ENCODE measurements at places on chromosomes 4 and X.
A peak's percentile ranks its signal among the peaks of the same experiment; 100 is the strongest.

- no peak for DNase-seq
These were observed 87.2 kb downstream of the HS3ST1 start for GRCh38 chr4:11341337-11342043.

DNA sequence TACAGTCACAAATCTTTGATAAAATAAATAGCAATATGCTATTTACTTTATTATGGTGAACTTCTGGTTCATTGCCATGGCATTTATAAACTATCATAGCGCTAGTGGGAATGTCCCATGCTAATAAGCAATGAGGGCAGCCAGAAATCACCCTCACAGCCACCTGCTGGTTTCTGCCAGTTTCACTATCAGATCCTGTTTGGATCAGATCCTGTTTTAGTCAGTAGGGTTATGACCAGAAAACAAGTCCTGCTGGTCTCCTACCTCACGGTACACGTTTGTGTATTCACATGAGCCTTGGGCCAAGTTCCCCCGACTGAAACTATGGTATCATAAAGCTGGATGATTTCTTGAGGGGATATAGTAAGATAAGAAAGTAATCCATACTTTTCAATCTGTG lies 17.7 kb downstream of the FOXR2 start:
- no peak for DNase-seq

DNA sequence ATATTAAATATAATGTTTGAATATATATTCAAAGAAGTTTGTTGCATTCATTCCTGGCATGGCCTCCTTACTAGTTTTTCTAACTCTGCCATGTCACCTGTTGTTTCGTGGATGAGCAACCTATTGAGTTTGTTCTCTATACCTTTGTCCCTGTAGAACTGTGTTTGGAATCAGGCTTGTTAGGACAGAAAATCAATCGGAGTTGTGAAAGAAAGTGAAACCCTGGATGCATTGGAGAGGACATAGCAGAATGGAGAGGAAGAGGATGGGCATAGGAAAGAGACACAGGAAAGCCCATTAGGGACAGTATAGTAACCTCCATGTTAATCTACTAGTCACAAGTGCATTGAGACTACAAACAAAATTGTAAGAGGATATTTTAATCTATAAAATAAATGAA lies 31.2 kb downstream of the ANK2 start:
- DNase-seq, result no peak

DNA sequence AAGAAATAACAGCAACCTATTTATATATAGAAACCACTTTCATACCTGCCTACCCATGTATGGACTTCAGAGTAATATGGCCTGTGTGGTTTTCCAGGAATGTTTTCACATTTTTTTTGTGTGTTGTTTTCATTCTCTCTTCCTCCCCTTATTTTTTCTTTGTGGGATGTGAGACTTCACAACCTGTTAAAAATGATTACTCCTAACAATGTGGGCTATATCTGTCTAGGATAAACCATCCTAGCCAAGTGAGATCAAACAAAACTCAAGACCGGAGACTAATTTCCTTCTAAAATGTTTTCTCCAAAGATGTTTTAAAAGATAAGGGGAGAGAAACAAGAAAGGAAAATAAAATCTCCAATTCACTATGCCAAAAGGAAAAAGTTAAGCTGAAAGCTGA lies 106.1 kb upstream of the DIPK2B start:
- no peak for DNase-seq

GRCh38 chrX:141652286-141652685 lies 46.3 kb downstream of the SPANXD start:
- DNase-seq, result no peak

DNA sequence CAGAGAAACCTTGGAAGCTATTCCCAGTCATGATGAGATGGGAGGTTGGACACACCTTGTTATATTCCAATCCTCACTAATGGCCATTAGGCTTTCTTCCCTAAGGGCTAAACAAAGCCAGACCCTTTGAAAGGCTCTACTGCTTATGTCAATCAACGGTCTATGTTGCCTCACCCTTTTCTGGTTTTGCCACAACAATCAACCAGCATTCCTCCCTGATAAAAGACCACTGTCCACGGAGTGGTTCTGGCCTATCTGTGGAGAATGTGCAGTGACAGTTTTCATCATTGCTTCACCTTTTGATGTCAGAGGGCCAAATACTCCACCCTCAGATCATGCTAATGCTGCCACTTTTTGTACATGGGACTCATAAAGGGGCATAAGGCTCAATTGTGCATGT lies 913.4 kb downstream of the RPA4 start:
- no peak for DNase-seq

DNA sequence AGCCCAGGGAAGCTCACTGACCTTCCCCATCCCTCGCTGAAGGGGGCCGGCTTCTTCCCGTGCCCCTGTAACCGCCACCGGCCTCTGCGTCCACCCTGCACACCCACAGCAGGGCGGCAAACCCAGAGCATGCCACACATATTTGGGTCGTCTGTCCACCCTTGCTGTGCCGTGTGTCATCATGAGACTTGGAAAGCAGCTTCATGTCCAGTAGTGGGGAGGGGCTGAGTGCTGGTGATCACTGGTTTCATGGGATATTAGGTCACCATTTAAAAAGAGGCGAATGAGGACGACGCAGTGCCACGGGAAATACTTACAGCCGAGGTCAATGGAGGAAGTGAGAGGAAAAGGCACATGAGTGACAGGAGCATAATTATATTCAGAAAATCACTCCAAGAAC lies 74.8 kb downstream of the HTRA3 start:
- peak; percentile 62 for DNase-seq

- DNase-seq, result no peak
These were observed 49.2 kb upstream of the HDAC8 start for GRCh38 chrX:72621625-72622485.

- no peak for DNase-seq
These were observed 94.0 kb upstream of the RBPJ start for GRCh38 chr4:26226629-26227376.

DNA sequence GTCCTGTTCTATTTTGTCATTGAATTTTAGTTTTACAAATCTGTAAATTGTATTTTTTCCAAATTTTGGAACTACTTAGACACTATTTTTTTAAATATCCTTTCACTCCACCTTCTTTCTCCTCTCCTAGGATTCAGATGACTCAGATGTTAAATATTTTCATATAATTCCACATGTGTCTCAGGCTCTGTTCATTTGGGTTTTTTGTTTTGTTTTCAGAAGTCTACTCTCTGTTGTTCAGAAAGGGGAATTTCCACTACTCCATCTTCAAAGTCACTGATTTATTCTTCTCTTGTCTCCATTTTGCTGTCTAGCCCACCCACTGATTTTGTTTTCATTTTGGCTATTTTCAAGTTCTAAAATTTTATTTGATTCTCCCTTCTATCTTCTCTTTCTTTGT lies 264.0 kb upstream of the SLIT2 start:
- no peak for DNase-seq

DNA sequence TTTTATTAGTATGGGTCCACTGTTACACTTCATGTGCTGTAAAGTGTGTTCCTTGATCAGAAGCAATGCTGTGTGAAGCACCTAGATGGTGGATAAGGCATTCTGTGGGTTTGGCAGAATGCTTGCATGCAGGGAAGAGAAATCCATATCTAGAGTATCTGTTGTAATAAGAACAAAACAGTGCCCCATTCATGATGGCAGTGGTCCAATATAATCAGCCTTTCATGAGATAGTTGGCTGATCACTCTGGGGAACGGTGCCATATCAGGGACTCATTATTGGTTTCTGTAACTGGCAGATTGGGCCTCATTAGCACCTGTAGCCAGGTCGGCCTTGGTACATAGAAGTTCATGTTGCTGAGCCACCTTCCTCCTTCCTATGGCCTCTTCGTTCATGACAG lies 28.7 kb downstream of the STIM2 start:
- no peak for DNase-seq

GRCh38 chrX:46333550-46333949 lies 211.7 kb downstream of the ZNF674 start:
- DNase-seq, result no peak

GRCh38 chr4:109729117-109729717 lies 653 bp downstream of the PLA2G12A start:
- no peak for DNase-seq

- DNase-seq, result no peak
These were observed 11.8 kb downstream of the AMBN start for GRCh38 chr4:70603856-70604255.

DNA sequence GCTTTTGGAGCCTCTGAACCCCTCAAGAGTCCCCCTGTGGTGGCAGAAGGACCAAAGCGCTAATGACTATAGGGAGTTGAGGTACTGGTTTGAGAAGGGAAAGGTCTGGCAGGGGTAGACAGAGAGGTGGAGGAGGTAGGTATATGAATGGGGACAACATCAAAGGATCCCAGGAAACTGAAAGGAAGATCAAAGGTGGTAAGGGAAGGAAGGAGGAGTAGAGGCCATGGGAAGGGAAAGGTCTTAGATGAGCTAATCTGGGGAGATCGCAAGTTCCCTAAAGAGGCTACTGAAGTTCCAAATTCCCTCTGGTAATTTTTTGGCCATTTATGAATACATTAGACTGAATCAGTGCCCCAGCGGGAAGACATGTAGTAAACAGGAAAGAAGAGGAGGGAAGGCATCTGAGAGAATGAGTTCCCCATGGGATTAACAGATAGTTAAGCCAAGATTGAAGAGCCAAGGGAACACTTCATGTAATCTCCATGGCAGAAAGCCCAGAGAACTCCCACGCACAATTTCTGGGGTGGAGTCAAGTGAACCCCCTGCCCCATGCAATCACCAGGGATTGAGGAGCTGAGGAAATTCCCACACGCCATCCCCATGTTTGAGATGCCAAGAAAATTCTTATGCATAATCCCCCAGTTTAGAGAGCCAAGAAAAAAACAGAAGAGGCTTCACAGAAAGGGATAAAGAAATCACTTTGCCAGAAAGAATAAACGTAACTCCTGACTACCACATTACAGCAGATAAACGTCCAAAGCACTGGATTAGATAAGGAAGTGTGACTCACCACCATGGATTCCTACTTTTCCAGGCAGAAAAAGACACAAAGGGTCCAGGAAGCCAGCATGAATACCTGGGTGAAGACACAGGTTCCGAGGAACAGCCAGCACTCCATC lies 25.8 kb downstream of the ZNF630 start:
- no peak for DNase-seq

DNA sequence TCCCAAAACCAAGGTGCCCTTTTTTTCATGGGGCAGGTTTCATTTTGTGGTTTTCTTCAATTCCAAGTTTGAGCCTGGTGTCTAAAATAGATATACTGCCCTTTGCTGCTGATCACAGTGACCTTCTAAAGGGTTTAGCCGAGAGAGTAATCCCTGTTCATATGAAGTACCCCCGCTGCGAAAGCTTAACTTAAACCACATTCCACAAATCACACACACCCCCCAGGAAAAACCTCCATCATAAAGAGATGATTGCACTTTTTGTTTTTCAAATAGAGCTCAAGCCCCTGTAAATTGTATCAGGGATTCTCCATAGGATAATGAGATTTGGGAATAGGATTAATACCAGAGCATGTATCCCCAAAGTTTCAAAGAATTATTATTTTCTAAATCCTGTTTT lies 90.8 kb downstream of the USP46 start:
- no peak for DNase-seq

GRCh38 chr4:79255793-79256192 lies 70.1 kb downstream of the NAA11 start:
- no peak for DNase-seq

GRCh38 chr4:142336251-142336934 lies 509.7 kb downstream of the INPP4B start:
- no peak for DNase-seq

DNA sequence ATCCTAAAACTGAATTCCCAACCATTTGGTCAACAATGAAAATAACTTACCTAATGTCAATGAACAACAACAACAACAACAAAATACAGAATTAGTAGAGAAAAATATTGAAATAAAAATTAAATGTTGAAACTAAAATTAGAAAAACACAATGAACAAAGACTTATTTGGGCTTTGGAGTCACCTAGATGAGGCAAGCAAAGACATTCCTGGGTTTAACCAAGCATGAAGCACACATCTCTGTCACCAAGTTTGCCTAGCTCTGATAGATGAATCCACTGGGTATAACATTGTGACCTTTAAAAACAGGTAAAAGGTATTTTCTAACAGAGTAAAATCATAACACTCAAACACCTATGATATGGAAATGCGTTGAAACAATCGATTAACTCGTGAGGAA lies 13.2 kb upstream of the SYTL5 start:
- DNase-seq, result no peak

DNA sequence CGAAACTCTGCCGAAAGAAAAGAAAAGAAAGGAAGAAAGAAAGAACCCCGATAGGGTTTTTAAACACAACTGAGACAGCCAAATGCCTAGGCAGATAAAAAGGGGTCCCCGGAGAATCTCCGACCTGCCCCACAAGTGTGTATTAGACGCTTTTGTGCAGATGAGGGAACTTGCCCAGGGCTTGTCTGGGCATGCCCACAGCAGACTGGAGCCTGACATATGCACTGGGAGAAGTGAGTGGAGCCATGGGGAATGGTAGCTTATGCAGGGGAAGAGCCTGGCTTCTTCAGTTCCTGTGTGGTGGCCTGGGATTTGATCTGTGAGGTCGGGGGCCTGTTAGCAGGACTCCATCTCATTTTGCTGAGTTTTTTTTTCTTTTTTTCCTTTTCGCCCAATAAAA lies 199.0 kb downstream of the GPC3 start:
- DNase-seq, result no peak

- DNase-seq, result no peak
These were observed 787 bp upstream of the TET2 start for GRCh38 chr4:105145903-105146275.

- no peak for DNase-seq
These were observed 134.8 kb upstream of the PDE5A start for GRCh38 chr4:119763386-119763785.

GRCh38 chr4:109473824-109474223 lies 40.2 kb downstream of the SEC24B start:
- no peak for DNase-seq

GRCh38 chrX:95058815-95059214 lies 1384.8 kb downstream of the FAM133A start:
- no peak for DNase-seq

DNA sequence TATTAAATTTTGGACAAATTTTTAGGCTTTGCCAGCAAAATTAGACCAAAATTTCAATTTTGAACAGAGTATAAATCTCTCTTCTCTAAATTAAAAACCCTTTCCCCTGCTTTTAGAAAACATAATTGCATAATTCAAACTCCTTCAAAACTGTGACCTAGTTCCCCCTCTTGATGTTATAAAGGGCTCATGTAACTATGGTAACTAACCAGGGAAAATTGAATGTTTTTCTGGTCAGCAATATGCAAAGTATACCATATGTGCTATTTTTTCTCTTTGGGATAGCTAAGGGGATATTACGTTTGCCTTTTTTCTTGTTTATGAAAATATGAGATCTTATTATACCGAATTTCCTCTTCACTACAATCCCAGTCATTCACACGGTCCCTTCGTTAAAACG lies 5.1 kb upstream of the ING2 start:
- DNase-seq, result no peak

DNA sequence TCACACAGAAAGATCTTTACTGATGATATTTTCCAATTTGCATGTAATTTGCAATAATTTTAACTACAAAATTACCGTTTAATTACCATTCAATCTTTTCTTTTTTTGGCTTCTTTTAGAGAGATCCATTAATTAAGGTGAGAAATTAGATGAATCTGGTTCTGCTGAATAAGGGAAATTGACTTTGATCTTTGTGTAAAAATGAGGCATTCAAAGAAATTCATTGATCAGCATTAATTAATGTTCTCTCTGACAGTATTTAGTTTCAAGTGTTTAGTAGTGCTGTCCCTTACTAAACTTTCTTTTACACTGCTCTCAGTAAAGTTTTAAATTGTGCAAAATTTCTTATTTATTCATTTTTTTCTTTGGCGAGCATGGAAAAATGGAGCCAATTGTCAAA lies 97.2 kb upstream of the KCTD8 start:
- no peak for DNase-seq

- no peak for DNase-seq
These were observed 10.8 kb upstream of the GTPBP6 start for GRCh38 chrX:329291-329910.

All from left forelimb (tissue), 1 donor.